ENCODE measurements at places on chromosomes 4 and X.

DNA sequence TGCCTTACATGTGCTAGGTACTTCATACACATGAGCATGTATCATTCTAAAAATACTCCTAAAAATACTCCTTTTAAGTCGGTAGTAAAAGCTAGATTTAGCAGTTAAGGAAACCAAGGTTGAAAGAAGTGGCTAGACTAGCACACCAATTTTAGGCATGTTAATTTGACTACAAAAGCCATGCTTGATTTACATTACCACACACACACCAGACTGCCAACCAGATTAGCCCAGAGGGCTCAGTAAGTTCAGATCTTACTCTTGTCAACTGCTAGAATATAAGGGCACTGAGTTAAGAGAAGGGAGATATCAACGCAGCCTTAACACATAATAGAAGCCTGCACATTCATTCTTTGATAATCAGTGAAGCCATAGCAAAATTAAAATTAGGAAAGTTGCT is 117.9 kb downstream of the MID1IP1 start:
- no peak for DNase-seq

DNA sequence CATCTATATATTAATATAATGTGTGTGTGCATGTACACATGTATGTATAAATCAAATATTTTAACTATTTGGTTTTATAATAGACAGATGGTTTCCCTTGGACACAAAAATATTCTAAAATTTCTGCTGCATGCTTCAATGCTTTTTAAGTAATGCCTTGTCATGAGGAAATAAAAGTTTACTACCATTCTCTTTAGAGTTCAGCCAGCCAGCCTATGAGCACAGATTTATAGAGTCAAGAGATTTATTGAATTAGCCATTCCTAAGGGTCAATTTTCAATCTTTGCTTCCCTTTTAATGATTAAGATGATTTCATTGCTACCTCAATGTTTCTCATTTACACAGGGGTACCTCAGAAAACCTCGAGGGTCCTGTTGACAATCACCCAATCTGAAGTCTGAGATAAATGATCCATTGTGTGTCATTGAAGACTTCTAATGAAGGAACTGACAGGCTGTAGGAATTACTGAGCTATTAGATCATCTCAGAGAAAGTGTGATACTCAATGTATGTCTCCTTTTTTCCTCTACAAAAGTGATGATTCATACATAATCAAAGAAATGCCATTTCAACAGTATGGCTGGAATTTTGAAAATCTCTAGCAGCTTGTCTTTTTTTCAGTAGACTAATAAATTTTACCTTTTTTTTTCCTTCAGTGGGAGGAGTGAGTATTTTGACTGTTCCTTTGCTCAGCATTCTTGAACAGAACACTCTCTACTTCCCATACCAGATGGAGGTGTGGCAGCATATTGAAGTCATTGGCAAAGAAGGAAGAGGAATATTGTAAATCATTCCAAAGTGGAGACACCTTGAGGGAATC is 222.6 kb upstream of the PCDH18 start:
- DNase-seq: no peak

DNA sequence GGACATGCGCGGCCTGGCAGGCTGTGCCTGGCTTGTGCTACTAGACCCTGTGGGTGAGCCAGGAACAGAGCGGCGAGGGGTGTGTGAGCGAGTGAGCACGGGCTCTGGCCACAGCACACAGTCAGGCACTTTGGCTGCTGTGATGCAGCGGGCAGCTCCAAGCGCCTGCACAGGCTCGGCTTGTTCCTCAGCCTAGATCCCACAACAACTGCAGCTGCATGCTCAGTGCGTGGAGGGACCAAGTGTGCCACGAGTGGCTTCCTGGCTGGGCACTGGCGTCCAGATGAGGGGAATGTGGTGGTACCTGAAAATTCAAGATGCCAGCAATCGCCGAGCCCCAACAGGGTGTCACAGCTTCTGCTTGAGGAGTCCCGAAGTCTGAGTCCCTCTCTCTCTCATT is 1056.6 kb downstream of the RAPGEF2 start:
- DNase-seq: no peak

DNA sequence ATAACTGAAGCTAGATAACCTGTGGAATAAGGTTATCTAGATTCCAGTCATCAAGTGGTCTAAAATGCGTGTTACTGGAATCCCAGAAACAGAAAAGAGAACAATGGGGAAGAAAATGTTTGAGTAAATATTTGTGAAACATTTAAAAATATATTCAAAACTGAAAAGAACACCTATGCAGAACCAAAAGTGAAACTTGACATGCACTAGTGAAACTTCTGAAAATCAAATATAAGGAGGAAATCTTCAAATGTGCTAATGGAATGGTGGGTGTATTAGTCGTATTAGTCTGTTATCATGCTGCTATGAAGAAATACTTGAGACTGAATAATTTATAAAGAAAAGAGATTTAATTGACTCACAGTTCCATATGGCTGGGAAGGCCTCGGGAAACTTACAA is 512.4 kb upstream of the KLHL4 start:
- no peak for DNase-seq

- DNase-seq: no peak
These were observed 164.7 kb upstream of the SLIT2 start for GRCh38 chr4:20086799-20087521.

DNA sequence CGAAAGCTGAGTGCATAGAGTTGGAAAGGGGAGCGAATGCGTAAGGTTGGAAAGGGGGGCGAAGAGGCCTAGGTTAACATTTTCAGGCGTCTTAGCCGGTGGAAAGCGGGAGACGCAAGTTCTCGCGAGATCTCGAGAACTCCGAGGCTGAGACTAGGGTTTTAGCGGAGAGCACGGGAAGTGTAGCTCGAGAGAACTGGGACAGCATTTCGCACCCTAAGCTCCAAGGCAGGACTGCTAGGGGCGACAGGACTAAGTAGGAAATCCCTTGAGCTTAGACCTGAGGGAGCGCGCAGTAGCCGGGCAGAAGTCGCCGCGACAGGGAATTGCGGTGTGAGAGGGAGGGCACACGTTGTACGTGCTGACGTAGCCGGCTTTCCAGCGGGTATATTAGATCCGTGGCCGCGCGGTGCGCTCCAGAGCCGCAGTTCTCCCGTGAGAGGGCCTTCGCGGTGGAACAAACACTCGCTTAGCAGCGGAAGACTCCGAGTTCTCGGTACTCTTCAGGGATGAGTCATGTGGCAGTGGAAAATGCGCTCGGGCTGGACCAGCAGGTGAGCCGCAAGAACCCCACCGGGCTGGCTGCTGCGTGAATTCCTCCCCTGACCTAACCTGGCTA is at the start of gene DDX3X:
DDX3X (plus strand) TSS at position 419 of the 619 bp plus-strand sequence; CDS start at position 510, 91 bp downstream.
- DNase-seq: peak; percentile 79

DNA sequence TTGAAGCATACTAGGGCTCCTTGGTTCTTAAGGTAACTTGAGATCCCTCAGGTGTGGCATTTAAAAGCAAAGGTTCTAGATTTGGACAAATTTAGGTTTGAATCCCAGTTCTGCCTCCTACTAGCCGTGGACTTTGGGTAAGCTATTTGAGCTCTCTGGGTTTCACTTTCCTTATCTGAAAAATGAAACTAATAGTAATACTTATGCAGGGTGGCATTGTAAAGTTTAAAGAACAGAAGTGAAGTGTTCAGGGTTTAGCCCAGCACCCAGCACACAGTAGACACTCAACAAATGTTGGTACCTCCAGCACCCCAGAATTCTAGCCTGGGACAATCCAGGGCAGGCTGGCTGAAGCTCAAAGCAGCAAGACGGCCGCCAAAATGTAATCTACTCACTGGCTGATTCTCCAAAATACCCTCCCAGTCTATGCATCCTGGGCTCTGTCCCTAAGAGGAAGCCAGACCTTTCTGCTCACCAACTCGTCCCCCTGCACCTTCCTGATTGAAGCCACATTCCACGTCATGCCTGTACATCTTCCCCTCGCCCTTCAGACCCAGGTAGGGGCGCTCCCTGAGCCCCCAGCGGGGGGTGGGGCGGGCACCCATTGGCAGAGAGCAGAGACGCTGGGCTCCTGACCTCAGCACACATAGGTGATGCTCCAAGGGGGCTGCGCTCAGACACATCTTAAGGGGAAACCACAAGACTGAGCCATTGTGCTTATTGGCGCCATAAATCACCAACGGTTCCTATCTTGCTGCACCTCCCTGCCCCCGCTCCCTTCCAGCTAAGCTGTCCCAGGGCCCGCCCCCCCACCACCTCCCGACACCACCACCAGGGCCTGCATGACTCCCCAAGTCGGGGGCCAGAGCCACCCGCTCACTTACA is 160.6 kb downstream of the BCOR start:
- DNase-seq: no peak

GRCh38 chr4:39335566-39335965 is 30.6 kb downstream of the RFC1 start:
- no peak for DNase-seq

GRCh38 chr4:156972379-156973015 is 898 bp upstream of the PDGFC start:
- DNase-seq: no peak

DNA sequence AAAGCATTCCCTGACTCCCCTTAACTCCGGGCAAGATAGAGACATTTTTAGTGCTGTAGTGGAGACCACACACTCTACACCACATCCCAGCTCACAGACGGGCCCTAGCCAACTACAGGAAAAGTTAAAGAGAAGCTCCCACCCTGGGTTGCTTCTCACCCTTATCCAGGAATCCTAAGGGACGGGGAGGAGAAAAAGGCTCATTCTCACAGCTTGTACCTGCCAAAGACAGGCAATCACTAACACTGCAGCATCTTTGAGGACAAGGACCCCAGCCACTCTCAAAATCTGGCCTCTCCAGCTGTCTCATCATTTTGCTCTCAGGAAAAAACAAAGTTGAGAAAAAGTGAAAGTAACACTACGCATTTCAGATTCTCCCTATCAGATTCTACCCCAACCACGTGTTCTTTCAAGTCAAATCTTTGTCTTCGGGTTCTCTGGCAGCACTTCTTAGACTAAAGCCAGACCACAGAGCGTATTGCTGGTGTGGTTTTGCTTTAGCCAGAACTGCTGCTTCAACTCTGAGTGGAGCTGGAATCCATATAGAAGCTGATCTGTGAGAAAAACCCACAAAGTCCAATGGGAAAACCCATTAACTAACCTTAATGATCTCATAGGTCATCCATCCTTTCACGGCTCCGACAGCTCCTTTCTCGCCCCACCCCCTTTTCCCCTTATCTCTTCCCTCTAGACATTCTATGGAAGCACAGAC is 605.9 kb upstream of the DIPK2B start:
- no peak for DNase-seq

GRCh38 chr4:120815361-120815760 is 107.2 kb downstream of the PRDM5 start:
- no peak for DNase-seq

DNA sequence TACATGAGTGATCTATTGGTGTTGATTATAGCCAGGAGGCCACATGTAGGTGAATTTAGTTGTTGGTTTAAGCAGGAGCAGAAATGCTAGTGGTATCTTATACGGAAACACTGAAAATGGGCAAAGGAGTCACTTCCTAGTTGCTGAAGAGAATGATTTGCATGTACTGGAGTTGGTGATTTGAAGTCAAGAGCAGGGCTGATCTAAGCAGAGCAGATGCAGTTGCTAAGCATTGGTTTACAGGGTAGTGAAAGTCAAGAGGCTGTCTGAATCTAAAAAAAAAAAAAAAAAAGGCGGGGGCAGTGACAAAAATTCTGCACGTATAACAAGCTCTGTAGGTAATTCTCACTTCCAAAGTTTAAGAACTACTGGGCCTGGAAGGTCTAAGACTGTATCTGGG is 90.4 kb upstream of the HPRT1 start:
- DNase-seq: no peak

All from activated CD8-positive, alpha-beta memory T cell treated with anti-CD3 and anti-CD28 coated beads for 48 hours (primary cell).